ENCODE measurements at places on chromosomes 12 and 14.

- DNase-seq: no peak
Observed at GRCh38 chr14:70086685-70087379, 101.9 kb downstream of the SLC8A3 start.

GRCh38 chr12:14828892-14829291, 14.4 kb downstream of the ART4 start:
- DNase-seq: no peak

- DNase-seq: no peak
Observed at GRCh38 chr12:128672893-128673292, 150.9 kb downstream of the SLC15A4 start.

DNA sequence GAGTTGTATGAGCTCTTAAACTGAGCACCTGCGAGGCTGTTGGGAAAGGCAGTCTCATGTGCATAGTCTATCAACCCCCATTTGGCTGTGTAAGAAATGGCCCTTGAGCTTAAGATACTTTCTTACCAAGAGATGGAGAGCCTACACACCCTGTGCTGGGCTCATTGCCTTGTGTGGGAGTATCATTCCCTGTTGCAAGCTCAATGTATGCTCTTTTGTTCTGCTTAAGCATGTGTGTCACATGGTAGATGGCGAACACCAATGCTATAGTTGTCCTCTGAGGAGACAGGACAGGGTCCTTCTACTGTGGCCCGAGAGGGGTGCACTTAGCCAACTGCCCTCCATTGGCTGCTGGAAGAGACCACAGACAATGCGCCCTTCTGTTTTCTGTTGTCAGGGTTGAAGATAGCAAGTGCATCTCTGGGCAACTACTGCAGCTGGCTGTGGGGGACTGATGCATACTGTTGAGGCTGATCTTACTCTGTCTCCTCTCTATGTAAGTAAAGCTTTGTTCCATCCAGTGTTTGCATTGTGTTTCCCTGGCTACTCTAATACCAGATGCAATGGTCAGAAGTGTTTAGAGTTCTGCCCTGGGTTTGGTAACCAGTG, 79.5 kb downstream of the PTPRB start:
- no peak for DNase-seq

DNA sequence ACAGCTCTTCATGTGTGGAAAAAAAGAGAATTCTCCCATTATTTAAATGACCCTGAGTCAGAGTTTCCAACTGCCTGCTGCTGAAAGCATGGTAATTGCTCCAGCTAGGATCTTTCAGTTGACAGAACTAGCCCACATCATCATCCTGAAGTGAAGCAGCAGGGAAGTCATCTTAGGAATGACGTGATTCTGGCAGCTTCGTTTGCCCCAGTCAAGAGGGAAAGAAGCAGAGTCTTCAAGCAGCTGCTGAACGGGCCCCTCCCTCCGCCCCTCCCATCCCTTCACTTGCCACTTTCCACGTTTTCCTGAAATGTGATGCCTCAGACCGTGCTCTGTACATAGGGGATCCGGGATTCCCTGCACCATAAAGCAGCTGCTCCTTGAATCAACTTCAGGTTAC, 455.0 kb upstream of the TMEM132C start:
- no peak for DNase-seq

- DNase-seq: no peak
Observed at GRCh38 chr12:13504074-13504473, 307.5 kb downstream of the EMP1 start.

- no peak for DNase-seq
Observed at GRCh38 chr12:19411234-19412204, 27.8 kb upstream of the AEBP2 start.

GRCh38 chr14:64713677-64714076, 9.5 kb downstream of the PLEKHG3 start:
- DNase-seq: no peak

DNA sequence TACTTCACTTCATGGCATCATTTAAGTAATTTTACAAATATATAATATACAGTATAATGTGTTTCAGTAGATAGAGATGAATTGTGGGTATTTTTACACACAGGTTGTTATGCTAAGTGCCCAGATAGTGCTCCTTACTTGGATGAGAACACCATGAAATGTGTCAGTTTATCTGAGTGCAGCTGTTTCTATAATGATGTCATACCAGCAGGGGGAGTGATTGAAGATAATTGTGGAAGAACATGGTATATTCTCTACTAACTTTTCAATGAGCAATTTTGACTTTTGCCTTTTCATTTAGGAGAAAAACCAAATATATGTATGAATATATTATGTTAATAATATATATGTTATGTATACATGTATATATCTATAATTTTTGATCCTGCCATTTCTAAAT, 221.6 kb downstream of the LRRK2 start:
- DNase-seq: no peak

DNA sequence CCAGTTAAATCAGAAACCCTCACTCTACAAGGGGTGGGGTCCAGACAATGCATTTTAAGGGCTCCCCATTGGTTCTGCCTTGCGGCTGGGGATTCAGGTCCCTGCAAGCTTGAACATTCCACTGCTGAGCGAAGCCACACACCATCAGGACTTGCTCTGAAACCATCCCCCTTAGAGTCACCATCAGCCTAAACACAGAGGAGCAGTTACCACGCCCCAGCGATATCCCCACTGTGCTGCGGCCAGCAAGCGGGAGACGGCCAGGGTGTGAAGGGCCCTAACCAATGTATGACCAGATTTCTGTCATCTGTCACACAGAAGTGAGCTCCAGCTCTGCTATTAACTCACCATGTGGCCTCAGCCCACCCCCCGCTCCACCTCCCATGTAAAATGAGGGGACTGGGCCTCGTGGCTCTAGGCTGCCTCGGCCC, 29.7 kb downstream of the CCDC88C start:
- no peak for DNase-seq

- DNase-seq: peak; percentile 92
Observed at GRCh38 chr14:50321009-50321660, 9.0 kb downstream of the DMAC2L start.

- no peak for DNase-seq
Observed at GRCh38 chr12:131264635-131265034, 310.9 kb downstream of the ADGRD1 start.

- no peak for DNase-seq
Observed at GRCh38 chr14:68952531-68953195, 26.4 kb downstream of the ACTN1 start.

DNA sequence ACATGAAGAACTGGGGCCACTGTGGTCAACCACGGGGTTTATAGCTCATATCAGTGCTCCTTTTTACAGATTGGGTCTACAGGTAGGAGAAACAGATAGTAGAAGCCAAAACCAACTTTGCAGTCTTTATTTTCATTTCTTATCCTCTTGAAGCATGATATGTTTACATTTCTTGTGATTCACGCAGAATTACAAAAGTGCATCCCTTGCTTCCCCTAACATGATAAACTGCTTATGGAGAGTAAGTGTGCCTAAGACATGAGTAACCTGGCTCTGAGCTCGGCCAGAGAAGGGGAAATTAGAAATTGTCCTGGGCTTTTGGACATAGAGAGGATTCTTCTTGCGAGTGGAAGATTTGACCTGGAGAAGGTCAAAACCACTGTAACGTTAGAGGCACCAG, 18.4 kb downstream of the PWP1 start:
- no peak for DNase-seq

GRCh38 chr12:79451365-79451764, 239.4 kb downstream of the PAWR start:
- no peak for DNase-seq

- peak; percentile 65 for DNase-seq
Observed at GRCh38 chr12:122203301-122204166, at the start of gene B3GNT4. Gene B3GNT4 (plus strand): TSS chr12:122203709. CDS start chr12:122204619, 910 bp downstream.

DNA sequence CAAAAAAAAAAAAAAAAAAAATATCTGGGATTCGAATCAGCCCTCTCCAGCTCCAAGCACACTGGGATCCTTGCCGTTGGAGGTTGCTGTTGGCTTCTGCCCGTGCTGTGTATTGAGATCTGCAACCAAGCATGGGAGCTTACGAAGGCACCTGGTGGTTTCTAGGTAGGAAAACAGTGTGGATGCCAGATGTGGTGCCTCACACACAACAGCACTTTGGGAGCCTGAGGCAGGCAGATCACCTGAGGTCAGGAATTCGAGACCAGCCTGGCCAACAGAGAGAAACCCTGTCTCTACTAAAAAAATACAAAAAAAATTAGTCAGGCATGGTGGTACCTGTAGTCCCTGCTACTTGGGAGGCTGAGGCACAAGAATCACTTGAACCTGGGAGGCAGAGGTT, 47.4 kb downstream of the ATF7 start:
- DNase-seq: no peak

- no peak for DNase-seq
Observed at GRCh38 chr14:89085231-89085731, 260.8 kb downstream of the TTC8 start.

DNA sequence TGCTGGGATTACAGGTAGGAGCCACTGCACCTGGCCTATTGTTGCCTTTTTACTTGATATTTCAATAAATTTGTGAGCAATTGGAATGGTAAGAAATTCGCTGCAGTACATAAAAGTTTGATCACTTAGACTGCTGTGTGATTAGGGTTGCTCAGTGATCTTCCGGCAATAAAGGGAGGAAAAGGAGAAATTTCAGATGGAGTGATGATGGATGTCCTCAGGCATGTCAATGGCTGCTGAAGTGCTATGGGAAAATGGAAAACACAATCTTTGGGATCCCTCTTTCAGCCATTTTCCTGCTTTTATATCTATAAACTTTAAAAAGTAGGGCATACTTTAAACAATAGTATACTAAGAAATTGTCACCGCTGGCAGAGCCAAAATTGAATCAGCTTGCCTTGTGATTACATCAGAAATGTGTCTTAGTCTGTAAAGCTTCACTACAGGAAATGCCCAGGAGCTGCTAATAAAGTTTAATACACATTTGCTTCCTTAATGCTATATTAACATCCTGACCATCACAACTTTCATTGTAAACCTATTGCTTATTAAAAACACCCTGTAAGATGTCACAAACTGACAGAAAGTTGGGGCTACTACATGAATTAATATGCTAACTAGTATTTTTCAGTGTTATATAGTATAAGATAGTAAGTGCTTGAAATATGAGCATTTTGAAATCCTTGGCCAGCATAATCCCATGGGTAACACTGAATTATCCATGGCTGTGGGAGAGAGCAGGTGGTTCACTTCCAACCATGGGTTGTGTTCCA, 13.7 kb upstream of the FBXL14 start:
- no peak for DNase-seq

- no peak for DNase-seq
Observed at GRCh38 chr12:49728446-49728845, 12.9 kb upstream of the TMBIM6 start.

DNA sequence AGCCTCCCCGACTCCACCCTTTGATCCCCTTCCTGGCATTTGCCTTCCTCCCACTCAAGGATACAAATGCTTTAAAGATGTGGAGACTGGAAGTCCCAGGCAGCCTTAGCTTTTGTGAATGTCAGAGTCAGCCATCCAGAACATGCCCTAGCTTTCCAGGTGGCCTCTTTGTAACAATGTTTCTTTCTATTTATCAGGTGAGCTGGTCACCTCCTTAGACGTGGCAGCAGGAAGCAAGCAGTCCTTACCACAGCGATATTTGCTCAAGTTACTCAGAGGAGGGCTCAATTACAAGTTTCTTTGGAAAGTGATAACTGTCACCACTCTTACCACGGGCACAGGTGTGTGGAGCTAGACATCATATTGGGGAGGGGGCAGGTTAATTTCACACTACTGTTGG, 4.9 kb downstream of the GALNT6 start:
- no peak for DNase-seq

GRCh38 chr14:101743701-101744100, 17.8 kb upstream of the PPP2R5C start:
- no peak for DNase-seq

GRCh38 chr12:118590406-118591150, 214.2 kb downstream of the SUDS3 start:
- no peak for DNase-seq

DNA sequence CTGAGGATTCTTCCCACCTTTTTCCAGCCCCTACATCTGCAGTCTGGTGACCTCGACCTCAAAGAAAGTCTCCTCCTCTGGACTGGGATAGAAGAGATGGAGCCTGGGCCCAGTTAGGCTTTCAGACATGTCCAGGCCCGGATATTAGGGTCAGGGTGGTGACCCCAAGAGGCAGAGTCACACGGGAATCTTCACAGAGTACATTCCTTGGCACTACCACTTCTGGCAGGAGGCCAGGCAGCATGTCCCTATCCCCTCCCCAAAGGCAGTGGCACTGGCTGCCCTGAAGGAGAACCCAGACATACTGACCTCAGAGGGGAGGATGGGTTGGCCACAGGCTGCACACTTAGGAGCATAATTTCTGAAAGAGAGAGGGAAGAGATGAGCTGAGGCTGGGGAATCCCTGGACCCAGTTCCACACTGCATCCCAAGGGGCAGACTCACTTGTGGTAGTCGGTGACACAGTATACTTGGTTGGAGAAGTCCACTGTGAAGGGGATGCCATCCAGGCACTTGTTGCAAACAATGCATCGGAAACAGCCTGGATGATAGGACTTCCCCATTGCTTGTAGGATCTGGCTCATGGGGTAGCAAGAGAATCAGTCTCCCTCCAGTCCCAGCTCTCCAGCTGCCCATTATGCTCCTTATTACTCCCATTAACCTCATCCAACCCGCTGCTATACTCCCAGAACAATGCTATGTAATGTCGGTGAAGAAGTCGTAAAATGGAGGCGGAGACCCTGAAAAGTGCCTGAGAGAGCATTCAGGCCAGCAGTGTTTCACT, 7.6 kb downstream of the AJUBA start:
- no peak for DNase-seq

- no peak for DNase-seq
Observed at GRCh38 chr12:21642707-21643389, 14.8 kb downstream of the LDHB start.

- no peak for DNase-seq
Observed at GRCh38 chr12:18716236-18716635, 21.6 kb downstream of the PLCZ1 start.

DNA sequence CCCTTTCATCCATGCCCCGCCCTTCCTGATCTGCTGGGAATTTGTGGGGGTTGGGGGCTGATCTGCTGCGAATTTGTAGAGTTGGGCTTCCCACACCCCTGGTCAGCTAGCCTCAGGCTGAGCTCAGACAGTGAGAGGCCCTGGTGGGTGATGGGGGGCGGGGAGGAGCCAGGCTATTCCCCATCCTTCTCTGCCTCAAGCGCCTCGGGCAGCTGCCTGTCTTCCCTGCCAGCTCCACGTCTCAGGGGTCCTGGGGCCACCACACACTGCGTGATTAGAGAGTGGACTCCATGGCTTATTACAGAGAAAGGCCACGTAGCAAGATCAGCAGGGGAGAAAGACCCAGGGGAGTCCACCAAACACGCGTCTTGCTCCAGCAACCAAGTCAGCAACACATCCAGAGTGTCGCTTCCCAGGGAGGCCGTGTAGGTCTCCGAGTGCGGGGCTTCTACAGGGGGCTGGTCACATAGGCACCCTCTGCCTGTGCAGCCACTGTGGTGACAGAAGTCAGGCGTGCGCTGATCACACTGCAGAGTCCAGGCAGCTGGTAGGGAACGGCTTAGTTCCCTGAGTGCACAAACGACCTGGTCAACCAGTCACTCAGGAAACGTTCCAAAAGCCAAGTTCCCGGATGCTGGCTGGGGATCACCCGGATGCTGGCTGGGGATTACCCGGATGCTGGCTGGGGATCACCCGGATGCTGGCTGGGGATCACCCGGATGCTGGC, 254.4 kb upstream of the SFSWAP start:
- DNase-seq: no peak

All from T-helper 1 cell (primary cell).